ENCODE measurements at places on chromosomes 1 and 21.

- no peak for DNase-seq
Measured at GRCh38 chr1:66563094-66563800, 29.3 kb downstream of the SGIP1 start.

GRCh38 chr1:59666106-59666505, 148.6 kb upstream of the HOOK1 start:
- DNase-seq = no peak

- DNase-seq = no peak
Measured at GRCh38 chr1:115310581-115311473, 27.2 kb downstream of the NGF start.

DNA sequence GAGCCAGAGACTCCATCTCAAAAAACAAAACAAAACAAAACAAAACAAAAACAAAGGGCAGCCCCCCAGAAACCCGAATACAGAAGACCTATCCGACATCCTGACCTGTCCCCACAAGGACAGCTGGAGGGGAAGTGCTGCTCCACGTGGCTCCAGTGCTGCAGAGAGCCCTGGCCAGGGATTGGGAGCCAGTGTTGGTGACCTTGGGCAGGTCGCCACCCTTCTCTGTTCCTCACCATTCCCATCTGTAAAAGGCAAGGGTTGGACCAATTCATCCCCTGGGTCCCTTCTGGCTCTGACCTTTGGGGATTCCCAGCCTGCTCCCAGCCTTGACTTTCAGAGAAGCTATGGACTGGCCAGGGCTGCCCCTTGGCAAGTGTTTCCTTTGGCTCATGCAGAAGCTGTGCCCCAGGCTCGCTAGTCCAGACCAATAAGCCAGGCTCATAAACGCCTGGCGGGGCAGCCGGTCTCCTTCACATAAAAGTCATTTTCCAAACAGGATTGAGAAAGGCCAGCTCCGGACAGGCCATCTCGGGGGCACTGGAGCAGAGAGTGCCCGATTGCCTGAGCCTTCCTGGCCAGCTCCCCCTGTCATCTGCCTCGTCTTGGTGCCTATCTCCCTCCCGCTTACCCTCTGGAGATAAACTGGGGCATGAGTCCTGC, 20.0 kb upstream of the PADI1 start:
- DNase-seq = no peak

GRCh38 chr1:203217139-203217655, 12.3 kb downstream of the CHIT1 start:
- DNase-seq = no peak

GRCh38 chr1:241639623-241640148, 483 bp downstream of the CHML start:
- DNase-seq = peak; percentile 26

DNA sequence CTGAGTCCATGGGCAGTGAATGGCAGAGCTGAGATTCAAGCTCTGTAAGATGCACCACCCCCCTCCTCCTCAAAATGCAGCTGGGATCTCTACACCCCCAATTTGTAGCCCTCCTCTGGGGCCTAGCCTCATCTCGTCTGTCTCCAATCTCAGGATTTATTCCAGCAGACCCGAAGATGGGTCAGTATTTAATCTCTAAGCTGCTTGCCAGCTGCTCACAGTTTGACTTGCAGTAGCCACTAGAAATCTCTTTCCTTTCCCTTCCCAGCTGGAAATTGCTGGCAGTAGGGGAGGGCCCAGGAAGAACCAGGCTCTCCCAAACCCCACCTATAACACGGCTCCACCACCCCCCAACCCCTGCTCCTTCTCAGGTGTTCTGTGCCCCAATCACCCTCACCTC, 1.5 kb downstream of the LACTBL1 start:
- DNase-seq = no peak

DNA sequence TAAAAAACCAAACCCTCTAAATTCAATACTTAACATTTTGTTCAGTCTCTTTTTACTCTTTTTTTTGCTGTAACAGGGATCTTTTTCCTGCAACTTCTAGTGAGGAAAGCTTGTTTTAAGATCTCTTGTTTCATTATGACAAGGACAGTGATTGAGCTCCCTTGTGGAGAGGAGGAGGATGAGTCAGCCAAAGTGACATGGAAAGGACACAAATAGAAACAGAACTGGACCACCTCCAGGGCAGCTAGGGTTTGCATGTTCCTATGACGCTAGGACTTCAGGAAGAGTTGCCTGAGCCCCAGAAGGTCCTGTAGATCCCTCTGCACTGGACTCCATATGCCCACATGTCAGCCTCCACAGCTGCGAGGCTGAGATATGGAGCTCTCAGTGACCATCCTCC, 212.6 kb upstream of the FAM78B start:
- DNase-seq = no peak

GRCh38 chr1:201346337-201346939, 31.0 kb downstream of the TNNT2 start:
- DNase-seq = peak; percentile 22

DNA sequence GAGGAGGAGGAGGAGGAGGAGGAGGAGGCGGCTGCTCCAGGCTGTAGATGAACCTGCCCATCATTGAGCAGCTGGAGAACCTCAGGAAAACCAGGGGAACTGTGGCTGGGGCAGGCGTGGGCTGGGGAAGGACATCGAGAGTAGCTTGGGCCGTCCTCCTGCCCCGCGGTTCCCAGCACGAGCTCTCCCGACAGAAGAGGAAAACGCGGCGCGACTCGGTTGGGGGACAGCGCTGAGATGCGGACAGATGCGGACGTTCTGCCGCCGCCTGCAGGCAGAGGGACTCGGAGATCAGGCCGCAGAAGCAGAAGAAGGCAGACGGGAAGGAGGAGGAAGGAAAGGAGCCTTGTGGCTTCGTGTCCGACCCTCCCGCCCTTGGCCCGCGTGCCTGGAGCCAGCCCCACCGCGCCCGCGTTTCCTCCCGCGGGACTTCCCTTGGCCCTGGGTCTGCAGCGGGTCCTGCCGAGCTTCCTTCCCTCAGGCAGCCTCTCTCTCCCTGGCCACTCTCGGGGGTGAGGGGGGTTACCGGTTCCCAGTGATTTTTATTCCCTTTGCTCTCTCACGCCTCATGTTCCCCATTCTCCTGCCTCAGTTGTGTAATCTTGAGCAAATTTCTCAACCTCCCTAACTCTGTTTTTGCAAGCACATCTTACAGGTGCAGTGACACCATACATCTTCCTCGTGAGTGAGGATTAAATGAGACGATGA, 1.7 kb upstream of the TNFRSF9 start:
- no peak for DNase-seq

DNA sequence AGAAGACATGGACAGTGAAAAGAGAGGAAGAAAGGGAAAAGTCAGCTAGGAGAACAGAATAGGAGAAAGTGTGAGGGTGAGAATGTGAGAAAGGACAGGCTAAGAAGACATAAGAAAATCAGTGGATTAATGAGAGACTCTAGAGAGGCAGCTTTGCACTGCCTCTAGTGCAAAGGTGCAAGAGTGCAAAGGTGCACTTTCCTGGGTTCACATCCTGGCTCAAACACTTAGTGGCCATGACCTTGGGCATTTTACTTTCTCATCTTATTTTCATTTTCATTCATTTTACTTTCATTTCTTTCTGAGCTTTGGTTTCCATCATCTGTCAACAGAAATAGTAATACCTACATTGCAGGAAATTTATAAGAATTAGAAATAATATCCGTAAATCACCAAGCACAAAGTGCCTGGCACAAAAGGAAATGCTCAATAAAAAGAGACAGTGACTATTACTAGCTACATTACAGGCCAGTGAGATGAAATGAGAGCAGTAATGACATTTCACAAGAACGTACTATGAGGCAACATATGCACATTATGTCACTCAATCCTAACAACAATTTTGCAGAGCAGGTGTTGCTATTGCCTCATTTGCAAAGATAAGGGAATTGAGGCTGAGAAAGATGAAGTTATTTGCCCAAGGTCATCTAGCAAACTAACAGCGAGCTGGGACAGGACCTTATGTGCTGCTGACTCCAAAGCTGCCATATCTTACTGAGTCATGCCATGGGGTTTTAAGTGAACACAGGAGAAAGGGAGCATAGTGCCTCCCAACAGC, 107.0 kb upstream of the TLR5 start:
- DNase-seq = no peak

GRCh38 chr1:150164224-150164623, 14.5 kb downstream of the PLEKHO1 start:
- no peak for DNase-seq

- no peak for DNase-seq
Measured at GRCh38 chr1:34053660-34054059, 111.4 kb downstream of the CSMD2 start.

DNA sequence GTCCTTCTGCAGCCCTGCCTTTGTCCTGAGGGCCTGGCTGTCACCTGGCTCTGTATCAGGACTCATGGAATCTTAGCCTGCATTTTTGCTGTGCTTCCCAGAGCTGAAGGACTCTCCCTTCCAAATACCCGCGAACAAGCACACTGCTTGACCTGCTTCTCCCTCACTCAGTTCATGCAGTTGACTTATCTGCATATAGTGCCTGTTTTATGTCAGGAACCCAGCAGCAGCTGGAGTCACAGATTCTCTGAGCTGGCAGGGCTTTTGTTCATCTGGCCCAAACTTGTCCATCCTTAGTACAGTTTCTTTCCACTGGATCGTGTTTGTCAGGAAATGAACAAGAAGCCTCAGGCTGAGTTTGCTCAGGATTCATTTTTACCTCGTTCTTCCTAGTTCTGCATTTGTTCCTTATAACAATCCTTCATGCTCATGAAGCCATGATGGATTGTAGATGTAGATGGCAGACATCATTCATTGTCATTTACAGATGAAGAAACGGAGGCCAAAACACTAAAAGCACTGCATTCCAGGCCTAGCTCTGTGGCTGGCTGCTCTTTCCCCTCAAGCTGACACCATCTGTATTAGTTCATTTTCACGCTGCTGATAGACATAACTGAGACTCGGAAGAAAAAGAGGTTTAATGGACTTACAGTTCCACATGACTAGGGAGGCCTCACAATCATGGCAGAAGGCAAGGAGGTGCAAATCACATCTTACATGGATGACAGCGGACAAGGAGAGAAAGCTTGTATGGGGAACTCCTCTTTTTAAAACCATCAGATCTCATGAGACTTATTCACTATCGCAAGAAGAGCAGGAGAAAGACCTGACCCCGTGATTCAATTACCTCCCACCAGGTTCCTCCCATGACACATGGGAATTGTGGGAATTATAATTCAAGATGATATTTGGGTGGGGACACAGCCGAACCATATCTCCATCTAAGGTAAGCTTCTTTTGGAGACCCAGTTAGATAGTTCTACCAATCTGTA, 150.9 kb downstream of the HIVEP3 start:
- DNase-seq = no peak

DNA sequence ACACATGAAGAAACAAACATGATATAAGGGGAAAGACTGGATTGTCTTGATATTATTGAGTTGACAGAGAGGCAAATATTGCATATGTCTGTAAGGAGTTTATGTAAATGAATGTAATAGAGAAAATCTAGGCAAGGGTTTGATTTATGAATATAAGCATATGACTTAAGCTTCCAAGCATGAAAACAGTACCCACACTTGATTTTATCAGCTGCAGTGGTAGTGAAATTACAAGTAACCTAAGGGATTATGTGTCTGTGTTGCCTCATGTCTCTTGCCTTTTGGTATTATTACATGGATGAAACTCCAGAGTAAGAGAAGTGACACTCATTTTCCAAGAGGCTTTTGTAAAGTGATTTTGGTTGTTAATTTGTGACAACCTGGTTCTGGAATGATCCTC, 1678.9 kb downstream of the KCNT2 start:
- no peak for DNase-seq

GRCh38 chr1:147534386-147534785, 6.9 kb upstream of the BCL9 start:
- no peak for DNase-seq

DNA sequence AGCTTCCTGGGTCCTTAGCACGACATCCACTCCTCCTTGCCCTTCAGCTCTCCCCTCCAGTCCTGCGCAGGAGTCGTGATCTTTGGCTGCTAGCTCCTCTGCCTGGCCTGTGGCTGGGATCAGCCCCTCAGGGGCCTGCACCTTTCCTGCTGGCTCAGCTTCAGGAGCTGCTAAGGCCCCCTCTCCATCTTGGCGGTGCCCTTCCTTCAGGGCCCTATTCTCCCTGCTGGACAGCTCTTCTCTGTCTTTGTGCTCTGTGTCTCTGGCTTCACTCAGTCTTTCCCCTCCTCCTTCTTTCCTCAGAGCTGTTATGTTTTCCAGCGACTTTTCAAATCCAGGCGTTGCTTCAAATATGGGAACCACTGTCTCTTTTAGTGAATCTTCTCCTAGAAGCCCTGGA, 59.5 kb upstream of the LRRC53 start:
- DNase-seq = no peak

DNA sequence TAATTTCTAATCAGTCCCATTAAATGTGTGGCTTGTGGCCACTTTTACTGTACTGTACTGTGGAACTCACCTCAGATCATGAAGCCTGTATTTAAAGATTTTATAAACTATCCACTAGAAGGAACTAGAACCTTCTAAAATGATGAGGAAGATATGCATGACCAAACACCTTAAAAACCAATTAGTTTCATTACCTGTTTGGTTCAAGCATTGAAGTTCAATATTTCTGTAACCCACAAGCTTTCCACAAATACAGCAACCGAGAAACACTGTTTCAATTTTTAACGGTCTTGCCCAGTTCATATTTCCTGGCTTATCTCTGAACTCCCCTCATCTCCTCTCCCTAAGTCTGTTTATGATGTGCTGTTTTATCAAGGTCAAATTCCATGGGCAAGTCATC, 264.3 kb upstream of the PLD5 start:
- no peak for DNase-seq

- DNase-seq = no peak
Measured at GRCh38 chr1:183794088-183794487, 10.8 kb upstream of the RGL1 start.

- DNase-seq = no peak
Measured at GRCh38 chr1:89608984-89609725, 23.8 kb upstream of the LRRC8C start.
